ENCODE measurements at places on chromosomes 4 and X.

DNA sequence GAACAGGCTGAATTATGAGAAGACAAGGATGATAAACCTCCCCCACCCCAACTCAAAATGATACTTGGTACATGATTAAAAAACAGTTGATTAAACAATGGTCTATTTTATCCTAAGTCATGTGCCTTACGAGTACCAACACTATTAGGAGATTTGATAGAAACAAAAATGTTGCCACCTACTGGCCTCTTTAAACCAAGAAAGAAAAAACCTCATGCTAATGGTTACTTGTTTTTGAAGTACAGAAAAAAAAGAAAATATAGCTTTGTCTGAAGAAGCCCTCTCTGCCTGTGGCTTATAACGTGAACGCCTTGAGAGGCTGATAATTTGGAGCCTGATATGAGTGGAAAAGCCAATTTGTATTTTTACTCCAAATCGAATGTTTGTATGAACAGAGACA, 538.2 kb downstream of the DMD start:
- no peak for DNase-seq

DNA sequence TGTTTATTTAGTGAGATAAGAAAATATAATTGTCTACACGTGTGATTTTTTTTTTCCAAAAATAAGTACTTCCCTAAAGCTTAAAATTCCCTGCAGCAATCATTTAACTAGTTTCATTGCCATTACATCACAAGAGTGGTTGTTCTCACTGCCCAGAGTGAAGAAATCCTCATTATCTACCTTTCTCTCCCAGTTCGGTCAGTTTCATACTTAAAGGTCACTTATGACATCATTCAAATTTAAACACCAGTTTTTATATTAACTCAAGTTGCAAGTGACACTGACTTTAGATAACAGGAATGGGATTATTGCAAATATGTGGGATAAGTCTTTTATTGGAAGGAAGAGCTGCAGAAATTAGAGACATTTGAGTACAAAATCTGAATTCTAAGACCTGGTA, 1699.8 kb upstream of the IGFBP7 start:
- DNase-seq: no peak

DNA sequence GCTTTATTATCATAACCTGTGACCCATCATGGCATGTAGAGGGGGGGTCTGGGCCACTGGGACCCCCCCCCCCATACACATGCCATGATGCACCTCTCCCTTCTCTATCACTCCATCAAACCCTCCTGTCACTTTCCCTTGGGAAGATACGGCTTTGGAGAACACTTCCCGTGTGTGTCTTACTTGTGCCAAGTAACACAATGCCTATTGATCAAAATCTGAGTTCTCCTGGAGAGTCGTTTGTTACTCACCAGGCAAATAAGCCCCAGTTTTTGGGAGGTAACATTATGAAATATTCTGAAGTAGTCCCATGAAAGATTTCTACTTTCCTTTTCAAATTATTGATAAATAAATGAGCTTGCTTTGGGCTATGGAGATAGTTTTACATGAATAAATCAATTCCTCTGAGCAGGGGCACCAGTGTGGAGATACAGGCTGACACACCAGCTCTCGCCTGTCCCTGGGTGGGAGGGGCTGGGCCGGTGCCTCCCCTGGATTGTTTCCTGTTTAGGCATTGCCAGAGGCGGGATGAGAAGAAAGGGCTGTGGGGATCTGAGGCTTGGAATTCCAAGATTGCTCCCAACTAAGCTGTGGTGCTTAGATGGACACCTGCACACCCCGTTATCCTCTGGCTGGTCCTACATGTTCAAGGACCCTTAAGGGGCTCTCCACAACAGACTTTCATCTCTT, 63.2 kb upstream of the WWC2 start:
- no peak for DNase-seq

DNA sequence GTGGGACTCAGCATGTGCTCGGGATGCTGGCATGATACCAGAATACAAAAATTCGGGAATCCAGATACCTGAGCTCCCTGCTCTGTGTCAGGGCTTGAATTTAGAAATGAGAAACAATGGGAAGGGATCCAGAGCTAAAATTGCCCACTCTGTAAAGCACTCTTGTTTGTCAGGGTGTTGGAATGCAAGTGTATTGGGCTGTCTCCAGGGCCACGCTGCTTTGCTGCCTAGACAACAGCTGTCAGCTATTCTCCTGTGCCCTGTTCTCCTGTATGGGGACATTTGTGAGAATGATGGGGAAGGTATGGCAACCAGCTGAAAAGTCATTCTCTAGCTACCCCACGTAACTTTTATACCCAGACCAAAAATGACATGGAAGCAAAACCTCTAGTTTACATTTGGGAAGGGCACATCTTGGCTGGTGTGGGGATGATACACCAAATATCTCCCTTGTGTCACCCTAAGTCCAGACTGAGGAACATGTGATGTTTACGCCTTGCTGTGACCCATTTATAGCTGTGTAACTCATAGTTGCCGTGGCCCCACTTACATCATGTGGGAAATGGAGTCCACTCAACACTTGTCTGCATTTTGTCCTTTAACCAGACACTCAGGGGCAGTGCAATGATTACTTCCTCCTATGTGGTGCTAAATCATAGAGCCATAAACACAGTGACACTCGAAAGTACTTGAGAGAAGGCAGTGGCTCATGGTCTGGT, 46.6 kb downstream of the SMPX start:
- DNase-seq: no peak

DNA sequence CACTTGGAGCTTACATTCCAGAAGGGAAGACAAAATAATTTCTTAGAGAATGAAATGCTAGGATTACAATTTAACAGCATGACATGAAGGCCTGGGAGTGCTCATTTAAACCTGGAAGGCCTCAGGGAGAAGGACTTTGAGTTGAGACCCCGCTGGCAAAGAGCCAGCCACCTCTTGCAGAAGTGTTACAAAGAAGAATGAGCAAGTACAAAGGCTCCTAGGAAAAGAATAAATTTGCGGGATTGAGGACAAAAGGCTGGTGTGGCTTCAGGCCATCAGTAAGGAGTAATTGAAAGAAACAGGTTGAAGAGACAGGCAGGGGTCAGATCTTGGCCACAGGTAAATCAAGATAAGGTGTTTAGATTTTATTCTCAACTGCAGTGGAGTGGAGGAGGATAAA, 3.1 kb upstream of the ELOVL6 start:
- DNase-seq: no peak

- no peak for DNase-seq
Observed at GRCh38 chr4:171281359-171281758, 531.8 kb upstream of the GALNTL6 start.

GRCh38 chrX:68650491-68650890, 3.0 kb downstream of the STARD8 start:
- no peak for DNase-seq

- no peak for DNase-seq
Observed at GRCh38 chr4:98793658-98794057, 135.2 kb upstream of the TSPAN5 start.

DNA sequence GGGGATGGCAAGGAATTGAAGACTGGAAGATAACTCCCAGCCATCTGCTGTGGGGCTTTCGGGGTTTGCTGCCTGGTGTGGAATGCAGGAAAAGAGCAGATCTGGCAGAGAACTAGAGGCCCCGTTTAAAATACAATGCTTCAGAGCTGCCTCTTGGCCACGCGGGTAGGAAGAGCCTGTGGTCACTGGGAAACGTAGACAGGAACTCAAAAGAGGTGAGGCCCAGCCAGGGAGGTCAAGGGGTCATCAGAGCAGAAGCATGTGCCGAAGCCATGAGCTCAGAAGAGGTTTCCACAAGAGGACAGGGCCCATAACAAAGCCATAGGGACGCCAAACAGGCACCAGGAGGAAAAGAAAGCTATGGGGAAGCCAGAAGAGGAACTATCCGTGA, 14.5 kb upstream of the STS start:
- DNase-seq: no peak

DNA sequence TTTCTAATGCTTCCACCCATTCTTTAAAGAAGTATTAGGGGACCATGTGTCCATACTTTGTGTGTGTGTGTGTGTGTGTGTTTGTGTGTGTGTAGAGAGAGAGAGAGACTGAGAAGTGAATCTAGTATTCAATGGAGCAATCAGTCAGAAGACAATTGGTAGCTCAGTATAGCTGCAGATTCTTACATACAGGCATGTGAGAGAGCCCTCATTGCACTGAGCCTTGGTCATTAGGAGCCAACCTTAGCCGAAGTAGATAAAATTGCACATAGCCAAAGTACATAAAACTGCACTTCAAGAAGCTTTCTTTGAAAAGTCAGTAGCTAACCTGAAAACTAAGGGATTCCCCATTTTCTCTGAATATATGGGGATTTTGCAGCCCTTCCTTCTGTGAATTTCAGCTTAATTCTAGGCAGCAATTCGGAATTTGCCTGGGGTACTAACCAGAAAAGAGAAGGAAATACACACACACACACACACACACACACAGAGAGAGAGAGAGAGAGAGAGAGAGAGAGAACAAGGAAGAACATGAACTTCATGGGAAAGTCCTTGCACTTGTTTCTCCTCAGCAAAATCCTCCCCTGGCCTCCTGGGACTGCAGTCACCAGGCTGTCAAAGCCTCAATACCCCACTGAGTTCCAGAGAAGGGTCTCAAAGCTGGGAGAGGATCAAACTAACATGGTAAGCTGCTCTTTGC, 1.7 kb upstream of the PRDM8 start:
- DNase-seq: no peak

- DNase-seq: peak; percentile 43
Observed at GRCh38 chr4:102625232-102625930, 124.2 kb downstream of the NFKB1 start.

DNA sequence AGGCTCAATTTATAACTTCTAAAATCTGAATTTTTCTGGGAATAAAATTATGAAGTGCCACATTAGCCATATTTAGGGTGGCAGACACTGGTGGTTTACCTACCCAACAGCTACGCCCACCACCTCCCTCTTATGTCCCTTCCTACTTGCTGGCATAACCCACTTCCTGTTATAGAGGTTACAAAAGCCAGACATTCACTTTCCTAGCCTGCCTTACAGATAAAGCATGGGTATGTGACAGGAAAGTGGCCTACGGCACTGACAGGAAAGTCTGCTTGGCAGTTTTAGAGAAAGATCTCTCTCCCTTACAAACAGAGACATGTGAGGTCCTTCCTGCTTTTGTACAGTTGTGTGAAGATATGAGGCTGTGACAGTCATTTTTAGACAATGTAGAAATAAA, 12.4 kb downstream of the DDX53 start:
- no peak for DNase-seq

GRCh38 chr4:181958446-181958845, 284.8 kb upstream of the TENM3 start:
- no peak for DNase-seq

- DNase-seq: no peak
Observed at GRCh38 chrX:10146346-10146745, 10.4 kb upstream of the CLCN4 start.

- no peak for DNase-seq
Observed at GRCh38 chr4:52202251-52202779, 151.2 kb downstream of the SPATA18 start.

- DNase-seq: no peak
Observed at GRCh38 chr4:10608501-10609219, 75.9 kb downstream of the CLNK start.

Data from T follicular helper cell (primary cell).